ENCODE measurements at places on chromosomes 2 and 18.

GRCh38 chr2:69918401-69918800 lies 3.5 kb downstream of the MXD1 start:
- no peak for DNase-seq

GRCh38 chr2:176931588-176932563 lies 280.7 kb upstream of the HNRNPA3 start:
- no peak for DNase-seq

- no peak for DNase-seq
Measured at GRCh38 chr18:9587924-9588323, 26.4 kb downstream of the PPP4R1 start.

- DNase-seq = no peak
Measured at GRCh38 chr2:59073286-59073685, 832.2 kb upstream of the FANCL start.

- no peak for DNase-seq
Measured at GRCh38 chr2:28378679-28379584, 13.7 kb upstream of the FOSL2 start.

DNA sequence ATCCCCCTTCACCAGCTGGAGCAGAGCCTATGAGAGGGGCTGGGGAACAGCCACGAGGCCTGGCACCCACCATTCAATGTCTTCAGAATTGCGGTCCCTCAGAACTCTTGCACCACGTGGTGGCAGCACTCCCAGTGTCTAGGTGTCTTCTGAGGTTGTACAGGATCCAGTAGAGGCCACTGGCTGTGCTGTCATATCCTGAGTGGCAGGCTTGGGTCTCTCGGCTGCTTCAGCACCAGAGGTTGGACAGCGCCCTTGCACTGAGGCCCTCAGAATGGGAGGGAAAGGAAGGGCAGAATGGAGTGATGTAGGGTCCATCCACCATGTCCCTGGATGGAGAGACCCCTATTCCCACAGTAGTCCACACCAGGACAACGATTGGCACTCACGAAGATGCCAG lies 112.0 kb upstream of the TEKT4 start:
- no peak for DNase-seq

DNA sequence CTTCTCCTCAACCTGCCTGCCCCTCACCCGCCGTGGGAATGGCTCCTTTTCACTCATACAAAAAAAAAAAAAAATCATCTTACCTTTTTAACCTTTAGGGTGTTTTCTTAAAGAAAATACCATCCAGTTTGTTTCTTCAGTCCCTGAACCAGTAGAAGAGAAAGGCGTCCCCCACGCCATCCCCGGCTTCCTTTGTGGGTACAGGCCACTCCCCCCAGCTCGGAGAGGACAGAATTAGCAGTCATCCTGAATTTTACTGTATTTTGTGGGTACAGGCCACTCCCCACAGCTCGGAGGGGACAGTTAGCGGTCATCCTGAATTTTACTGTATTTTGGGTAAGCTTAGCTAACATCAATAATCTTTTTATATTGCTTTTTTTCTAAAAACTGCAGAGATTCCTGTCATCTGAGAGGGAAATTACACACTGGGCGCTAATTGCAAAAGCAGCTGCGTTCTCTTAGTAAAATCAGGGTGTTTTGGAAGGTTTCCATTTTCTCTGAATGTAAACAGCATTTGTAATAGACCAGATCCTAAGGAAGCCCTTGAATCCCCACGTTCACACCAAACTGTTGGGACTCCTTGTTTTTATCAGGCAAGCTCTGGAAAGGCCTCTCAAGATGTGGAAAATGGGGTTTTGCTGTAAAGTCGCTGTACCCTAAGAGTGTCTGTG lies 72.5 kb downstream of the NFATC1 start:
- DNase-seq = no peak

- DNase-seq = no peak
Measured at GRCh38 chr2:106759966-106760365, 126.0 kb downstream of the ST6GAL2 start.

DNA sequence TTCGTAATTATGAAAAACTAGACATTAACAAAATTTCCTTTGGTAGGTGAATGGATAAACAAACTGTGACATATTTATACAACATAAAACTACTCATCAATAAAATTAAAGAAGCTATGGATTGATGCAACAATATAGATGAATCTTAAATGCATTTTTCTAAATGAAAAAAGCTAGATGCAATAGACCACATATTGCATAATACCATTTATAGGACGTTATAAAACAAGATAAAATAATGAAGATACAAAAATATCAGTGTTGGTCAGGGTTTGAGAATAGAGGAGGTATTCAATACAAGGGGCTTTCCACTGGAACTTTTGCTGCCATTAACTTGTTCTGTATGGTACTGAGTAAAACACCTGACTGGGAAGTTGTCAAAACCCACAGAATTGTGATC lies 314.4 kb downstream of the GRB14 start:
- no peak for DNase-seq

DNA sequence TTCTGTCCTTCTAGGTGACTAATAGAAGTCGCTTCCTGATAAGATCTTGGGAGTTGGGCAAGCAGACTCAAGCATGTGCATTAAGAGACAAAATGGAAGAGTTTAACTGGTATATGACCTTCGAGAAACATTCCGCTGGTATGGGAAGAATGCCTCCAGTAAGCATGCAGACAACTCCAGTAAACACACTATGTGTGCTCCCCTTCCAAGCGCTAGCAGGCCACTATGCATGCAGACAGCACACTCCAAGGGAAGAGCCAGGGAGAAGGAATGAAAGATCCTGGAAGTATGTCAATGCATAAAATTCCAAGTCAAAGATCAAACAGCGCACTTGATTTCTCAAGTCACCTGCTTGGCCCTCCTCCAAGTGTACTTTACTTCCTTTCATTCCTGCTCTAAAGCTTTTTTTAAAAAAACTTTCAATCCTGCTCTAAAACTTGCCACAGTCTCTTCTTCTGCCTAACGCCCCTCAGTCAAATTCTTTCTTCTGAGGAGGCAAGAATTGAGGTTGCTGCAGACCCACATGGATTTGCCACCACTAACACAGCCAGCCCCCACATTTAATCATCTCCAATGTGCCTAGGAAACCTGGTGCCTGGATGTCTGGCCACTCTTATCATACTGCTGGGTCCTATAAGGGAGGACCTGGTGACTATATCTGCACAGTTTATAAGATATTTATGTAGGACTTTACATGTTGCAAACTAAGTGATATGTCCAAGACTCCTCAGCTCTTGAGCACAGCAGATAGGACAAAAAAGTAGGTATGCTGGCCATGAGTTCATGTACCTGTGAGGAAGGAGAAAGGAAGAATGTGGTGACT lies 239.8 kb downstream of the PDE11A start:
- no peak for DNase-seq

- no peak for DNase-seq
Measured at GRCh38 chr18:24826605-24827004, 366.2 kb downstream of the HRH4 start.

DNA sequence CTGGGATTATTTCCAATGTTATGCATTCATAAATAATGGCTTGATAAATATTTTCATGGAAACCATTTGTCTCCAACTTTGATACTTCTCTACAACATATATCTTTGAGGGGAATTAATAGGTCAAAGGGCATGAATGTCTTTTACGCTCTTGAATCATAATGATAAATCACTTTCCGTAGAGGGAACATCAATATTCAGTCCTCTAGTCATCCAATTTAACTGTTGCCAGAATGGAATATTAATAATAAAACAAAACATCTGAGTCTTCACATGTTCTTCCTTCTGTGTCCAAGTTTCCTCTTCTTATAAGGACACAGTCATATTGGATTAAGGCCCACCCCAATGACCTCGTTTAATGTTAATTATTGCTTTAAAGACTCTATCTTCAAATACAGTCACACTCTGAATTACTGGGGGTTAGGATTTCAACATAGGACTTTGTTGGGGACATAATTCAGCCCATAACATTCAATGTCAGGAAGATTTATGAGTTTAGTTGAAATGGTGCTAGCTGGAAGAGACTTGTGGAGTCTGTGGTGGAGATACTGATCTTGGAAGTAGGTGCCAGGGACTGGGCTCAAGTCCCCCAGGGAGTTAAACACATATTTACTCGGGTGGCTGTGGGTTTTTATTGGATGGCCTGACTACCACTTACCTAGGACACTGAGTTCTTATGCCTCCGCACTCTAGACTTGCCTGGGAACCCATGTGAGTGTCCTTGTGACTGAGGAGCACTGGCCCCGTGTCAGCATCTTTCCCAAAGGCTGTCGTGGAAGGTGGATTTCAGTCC lies 85.0 kb upstream of the SEC11C start:
- no peak for DNase-seq

GRCh38 chr2:33395655-33396249 lies 80.7 kb upstream of the RASGRP3 start:
- no peak for DNase-seq

- peak; percentile 26 for DNase-seq
Measured at GRCh38 chr2:230319211-230319862, 7.7 kb upstream of the SP140L start.

DNA sequence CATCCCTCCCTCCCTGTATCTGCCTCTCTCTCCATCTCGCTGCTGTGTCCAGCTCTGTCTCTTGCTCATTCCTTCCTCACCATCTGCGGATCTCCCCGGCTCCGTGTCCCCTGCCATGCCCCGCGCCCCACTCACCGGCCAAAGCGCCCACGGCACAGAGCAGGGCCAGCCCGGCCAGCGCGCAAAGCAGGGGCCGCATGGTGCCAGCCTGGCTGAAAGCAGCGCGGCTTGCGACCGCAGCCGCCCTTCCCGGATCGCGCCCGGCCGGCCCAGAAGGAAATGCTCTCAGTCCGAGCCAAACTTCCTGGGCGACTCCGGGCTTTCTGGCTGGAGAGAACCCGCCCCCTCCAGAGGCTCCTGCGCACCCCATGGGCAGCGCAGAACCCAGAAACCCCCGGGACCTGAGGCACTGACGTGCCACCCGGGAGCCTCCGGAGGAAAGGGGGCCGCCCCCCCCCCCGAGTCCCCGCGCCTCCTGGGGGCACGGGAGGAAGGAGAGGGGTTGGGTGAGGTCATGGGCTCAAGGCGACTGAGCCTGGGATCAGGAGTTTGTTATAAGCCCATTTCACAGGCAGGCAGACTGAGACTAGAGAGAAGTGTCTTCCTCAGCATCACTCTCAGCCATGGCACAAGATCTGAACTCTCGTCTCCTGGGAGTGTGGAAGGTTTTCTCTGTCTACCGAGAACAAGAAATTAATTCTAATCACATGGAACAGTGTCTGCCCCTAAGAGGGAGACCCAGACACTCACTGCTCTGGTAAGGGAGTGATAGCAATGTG lies 45.2 kb upstream of the RAB6C start:
- DNase-seq = no peak

DNA sequence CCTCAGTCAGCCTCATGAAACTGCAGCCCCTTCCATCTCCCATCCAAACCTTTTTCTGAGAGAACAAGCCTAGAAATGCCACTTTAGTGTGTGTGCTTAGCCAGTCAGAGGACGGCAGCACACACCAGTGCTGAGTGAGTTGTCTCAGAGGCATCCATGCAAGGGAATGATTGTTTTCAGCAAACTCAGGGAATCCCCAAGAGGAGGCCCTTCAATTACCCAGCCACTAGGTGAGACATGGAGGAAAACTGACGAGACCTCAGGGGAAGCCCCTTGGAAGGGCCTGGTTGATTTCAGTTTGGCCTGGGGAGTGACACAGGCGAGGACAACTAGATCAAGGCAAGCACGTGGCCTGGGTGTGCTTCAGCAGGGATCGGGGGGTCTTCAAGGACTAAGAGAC lies 49.7 kb downstream of the APOB start:
- DNase-seq = no peak

DNA sequence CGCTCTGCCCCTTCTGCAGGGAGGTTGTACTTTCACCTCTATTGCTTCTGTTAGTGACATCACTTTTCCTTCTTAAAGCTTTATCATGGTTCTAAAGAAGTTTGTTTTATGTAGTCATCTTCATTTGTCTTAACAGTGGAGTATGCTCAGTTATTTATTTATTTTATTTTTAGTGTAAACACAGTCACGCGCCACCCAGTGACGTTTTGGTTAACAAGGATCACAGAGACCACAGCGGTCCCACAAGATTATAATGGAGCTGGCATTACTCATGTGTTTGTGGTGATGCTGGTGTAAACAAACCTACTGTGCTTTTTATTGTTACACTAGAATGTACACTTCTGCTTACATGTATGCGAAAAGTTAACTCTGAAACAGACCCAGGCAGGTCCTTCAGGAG lies 89.9 kb downstream of the SOX11 start:
- DNase-seq = no peak

DNA sequence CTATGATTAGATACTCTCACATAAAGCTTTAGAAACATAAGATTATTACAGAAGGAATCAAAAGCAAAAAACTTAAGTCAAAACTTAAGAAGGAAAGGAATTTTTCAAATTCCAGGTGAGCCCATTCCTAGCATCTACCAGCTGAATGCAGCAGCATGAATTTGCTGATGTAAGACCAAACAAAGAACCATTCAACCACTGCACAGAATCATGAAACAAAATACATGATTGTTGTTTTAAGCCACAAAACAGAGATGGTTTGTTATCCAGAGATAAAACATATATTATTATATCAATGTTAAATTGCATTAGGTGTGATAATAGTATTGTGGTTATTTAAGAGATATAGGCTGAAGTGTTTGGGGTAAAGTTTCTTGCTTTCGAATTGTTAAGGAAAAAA lies 29.0 kb downstream of the PIGN start:
- DNase-seq = no peak

DNA sequence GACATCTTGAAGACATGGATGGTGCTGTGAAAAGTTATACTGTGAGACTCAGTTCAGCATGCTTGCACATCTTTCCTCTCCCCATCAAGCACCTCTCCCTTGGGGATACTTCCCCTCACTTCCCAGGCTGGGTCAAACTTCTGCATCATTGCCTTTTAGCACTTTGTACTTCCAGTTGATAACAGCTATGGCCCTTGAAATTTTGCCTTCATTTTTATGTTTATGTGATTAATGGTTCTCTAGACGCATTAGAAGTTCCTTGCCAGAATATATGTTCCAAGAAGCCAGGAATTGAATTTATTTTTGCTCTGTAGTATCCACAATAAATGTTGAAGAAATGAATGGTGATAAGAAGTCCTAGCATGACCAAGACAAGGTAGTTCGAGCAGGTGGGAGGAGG lies 120.9 kb upstream of the ST6GAL2 start:
- no peak for DNase-seq

DNA sequence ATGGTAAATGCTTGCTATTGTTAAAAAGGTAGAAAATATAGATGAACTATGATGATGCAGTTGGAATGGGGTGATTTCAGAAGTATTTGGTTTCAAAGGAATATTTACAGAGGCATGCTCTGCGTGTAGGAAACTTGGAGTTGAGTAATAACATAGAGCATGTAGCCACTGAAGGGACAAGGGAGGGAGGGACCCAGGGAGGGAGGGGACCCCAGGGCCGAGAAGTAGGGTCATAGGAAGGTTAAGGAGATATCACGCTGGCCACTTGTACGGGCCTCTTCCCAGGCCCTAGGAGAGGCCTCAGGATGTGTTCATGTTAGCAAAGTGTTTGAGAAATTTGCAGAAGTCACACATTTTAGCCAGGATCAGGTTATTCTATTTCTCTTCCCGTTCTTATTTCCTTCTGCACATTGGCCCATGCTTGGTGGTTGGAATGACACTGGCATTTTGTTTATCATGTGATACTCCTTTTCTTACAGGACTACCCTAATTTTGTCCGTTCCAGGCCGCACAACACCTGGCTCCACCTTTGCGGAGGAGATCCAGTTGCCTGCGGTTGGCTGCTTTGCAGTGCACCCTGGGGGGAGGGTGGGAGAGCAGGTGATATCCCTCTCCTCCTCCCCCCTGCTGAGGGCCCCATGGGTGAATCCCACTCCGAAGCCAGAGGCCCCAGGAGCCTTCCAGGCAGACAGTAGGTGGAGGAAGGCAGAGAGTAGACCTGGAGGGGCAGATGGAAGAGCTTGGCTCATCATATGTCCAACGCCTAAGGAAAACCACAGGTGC lies 16.9 kb upstream of the ACKR3 start:
- DNase-seq = no peak
